Small intestine (tissue), 16 donors: ENCODE measurements at places on chromosomes 4 and X.
A peak's percentile ranks its signal among the peaks of the same experiment; 100 is the strongest.

DNA sequence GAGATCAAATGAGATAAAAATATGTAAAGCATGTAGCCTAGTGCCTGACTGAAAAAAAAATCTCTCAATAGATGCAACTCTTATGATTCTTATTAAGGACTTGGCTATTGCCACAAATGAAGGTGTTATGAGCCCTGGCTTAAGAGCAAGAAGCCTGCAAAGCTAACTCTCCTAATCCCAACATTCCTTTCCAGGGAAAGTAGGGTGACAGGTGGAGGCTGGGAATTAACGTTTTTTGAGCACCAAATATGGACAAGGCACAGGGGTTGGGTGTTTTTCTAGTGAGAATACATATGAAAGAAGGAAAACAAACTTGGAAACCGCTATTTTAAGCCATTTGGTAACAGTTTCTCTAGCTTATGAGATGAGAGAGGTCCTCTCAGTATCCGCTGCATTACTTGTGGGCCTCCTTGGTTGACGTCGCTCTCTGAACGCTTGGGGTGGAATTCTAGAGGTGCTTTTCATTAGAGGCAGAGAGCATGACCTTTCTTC, 2.4 kb downstream of the RHOH start:
- no peak for DNase-seq

- DNase-seq: no peak
Measured at GRCh38 chrX:51804741-51805140, 61.5 kb downstream of the GSPT2 start.

DNA sequence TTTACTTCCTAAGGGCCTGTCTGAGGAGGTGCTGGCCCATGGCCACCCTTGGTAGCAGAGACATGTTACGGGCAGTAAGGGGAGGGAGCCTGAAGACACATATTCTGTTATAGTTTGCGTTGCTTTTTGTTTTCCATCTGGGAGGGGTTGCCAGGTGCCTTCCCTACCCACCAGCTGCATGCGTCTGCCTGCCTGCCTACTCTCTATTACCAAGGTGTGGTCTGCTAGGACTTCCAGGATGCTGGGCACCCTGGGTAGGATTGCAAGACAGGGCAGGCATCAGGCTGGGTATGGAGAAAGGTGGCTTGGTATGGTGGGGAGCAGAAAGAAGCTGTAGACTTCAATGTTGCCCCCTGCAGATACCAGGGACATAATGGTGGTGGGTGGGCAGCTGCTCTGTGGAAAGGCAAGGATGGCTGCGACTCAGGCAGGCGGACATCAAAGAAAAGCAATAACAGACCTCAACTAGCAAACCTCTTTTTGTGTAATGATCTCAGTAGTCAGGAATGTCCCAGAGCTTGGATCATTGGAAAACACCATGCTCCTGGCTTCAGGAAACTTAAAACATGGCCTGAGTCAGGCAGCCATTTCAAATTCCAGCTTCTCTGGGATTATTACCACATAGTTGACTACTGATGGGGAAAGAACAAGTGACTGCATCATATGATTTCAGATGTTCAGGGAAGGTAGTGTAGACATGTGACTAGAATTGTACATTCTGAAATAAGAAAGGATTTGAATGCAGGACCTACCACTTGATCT, 67.8 kb downstream of the HOPX start:
- no peak for DNase-seq

GRCh38 chr4:70945452-70946055, 43.4 kb downstream of the MOB1B start:
- DNase-seq: no peak

GRCh38 chr4:153655928-153656327, 28.2 kb upstream of the TLR2 start:
- DNase-seq: no peak

DNA sequence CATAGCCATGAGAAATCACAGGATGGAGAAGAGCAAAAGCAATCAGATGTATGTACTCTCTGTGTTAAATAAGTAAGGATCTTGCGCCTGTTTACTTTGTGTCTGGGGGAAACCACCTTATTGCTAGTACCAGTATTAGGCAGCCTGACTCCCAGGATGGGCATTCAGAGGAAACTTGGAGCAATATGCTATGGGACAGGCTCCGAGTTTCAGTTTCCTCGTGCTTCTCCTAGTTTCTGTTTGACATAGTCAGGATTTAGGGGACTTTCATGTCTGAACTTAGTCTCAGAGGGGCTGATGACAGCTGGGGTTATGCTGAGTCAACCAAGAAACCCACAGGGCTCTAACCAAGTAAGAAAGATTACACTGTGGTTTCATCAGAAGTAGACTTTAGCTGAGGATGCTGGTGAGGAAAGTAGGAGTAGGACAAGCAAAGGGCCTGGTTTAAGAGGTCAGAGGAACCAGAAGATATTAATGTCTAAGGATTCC, 13.5 kb downstream of the NSUN7 start:
- DNase-seq: peak; percentile 3

DNA sequence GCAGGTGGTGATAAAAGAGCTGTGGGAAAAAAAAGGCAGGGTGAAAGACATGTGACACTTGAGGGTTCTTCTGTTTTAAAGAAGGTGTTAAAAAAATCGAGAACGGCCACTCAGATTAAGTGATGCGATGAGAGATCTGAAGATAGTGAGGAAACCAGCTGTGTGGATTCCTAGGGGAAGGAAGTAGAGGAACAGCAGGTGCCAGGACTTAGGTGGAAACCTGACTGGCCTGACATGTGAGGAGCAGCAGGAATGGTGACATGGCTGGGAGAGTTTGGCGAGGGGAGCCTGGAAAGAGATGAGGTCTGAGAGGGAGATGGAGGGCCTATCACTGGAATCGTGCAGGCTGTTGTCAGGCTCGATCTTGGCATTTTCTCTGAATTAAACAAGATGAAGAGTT, 55.5 kb downstream of the BMPR1B start:
- no peak for DNase-seq

- no peak for DNase-seq
Measured at GRCh38 chr4:71709961-71710360, 73.9 kb downstream of the GC start.

DNA sequence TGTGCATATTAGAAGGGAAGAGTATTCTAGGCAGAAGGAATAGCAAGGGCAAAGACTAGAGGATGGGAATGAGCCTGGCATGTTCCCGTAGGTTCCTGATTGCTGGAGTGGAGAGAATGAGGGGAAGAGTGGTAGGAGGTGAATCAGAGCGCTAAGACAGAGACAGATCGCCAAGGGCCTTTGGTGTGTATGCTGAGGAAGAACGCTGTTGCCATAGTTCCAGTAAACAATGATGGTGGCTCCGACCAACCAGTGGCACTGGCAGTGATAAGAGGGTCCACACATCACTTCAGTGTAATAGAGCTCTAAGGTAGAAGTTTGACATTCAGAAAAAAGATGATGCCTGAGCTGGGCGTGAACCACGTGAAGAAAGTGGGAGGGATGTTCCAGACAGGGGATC, 966 bp downstream of the TBC1D25 start:
- no peak for DNase-seq

DNA sequence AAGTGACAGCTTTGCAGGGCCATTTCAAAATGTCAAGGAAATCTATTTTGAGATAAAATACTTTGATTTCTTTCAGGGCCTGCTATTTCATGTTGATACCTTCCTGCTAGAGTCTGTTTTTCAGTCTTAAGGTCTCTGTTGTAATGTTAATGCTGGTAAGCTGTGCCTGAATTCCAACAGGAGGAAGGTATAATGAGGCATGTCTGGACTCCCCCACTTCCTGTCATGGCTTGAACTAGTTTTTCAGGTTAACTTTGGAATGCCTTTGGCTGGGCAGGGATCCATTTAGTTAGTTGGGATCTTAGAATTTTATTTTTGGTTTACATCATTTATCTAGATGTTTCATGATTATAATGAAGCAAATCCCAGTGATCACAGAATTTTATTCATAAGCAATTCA, 279.0 kb downstream of the CFAP47 start:
- DNase-seq: no peak

- DNase-seq: no peak
Measured at GRCh38 chr4:3440979-3441500, 728 bp upstream of the HGFAC start.

DNA sequence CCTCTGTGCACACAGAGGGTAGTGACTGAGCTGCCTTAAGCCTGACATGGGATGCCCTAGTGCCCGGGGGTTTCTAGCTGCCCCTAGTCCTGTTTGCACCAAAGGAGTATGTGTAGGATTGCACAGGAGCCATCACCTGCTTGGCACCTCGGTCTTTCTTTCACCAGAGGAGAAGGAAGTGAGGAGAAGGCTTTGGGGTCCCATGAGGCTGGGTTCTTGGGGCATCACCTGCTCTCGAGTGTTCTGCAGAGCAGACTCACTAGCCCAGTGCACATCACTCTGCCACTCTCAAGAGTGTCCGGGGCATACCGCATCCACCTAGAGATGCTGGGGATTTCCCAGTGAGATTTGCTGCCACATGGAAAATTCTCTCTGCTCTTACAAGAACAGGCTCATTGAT, 40.5 kb upstream of the GPR78 start:
- DNase-seq: no peak

DNA sequence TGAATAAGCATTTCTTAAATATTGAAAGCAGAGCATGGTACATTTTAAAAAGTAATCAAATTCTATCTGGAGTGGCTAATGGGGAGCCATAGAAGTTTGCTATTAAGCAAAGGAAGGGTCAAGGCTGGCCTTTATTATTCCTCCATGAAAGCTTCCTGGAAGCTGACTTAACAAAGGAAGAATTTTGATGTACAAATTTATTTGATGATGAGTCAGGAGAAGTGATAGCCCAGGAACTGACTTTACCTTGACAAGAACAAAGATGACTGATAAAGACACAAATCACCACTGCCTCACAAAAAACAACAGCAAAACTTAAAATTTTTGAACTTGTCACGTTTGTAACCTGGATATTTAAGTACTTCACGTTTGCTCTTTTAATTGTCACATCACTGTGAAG, 872.1 kb downstream of the PCDH7 start:
- no peak for DNase-seq

DNA sequence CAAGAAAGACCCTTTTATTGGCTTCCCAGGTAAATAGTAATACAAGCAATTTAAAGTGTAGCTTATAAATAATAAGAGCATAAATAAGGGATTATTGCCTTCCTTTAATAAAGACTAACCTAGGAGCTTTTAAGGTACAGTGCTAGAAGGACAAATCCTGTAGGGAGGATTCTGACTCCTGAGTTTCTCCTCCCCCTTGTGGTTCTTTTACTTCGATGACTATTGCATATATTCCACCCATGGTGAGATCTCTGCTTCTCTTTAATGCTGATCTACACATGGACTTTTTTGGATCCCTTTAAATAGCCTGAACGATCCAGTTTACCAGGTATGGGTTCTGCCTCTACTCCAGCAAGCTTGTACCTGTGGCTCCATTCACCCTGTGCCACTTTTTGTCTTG, 2.5 kb downstream of the GALNT7 start:
- peak; percentile 42 for DNase-seq

GRCh38 chrX:57119416-57119815, 1.9 kb downstream of the SPIN2B start:
- DNase-seq: no peak

GRCh38 chr4:67604749-67605148, 46.2 kb downstream of the STAP1 start:
- DNase-seq: no peak

DNA sequence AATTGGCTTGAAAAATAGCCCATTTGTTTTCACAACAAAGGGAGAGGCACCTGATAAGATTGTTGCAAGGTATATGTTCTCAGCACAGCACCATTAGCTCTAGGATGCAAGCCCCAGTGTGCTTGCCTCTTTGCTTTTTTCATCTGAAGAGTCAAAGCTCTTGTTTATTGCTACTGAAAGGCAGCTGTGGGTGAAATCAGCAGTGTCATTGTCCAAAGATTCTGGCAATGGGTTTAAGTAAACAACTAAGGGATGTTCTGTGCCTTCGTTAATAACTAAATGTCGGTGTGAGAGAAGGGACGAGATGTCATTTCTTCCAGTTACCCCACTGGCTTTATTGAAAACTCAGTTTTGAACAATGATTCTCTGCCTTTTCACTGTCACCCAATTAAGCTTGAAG, 567.7 kb downstream of the KCNIP4 start:
- no peak for DNase-seq

GRCh38 chr4:150178161-150178560, 99.9 kb downstream of the DCLK2 start:
- no peak for DNase-seq

GRCh38 chrX:40485973-40486372, 94.8 kb upstream of the ATP6AP2 start:
- no peak for DNase-seq

GRCh38 chrX:53594354-53594753, 92.2 kb downstream of the HUWE1 start:
- DNase-seq: no peak

GRCh38 chr4:8044699-8045098, 105.0 kb upstream of the AFAP1 start:
- peak; percentile 30 for DNase-seq

DNA sequence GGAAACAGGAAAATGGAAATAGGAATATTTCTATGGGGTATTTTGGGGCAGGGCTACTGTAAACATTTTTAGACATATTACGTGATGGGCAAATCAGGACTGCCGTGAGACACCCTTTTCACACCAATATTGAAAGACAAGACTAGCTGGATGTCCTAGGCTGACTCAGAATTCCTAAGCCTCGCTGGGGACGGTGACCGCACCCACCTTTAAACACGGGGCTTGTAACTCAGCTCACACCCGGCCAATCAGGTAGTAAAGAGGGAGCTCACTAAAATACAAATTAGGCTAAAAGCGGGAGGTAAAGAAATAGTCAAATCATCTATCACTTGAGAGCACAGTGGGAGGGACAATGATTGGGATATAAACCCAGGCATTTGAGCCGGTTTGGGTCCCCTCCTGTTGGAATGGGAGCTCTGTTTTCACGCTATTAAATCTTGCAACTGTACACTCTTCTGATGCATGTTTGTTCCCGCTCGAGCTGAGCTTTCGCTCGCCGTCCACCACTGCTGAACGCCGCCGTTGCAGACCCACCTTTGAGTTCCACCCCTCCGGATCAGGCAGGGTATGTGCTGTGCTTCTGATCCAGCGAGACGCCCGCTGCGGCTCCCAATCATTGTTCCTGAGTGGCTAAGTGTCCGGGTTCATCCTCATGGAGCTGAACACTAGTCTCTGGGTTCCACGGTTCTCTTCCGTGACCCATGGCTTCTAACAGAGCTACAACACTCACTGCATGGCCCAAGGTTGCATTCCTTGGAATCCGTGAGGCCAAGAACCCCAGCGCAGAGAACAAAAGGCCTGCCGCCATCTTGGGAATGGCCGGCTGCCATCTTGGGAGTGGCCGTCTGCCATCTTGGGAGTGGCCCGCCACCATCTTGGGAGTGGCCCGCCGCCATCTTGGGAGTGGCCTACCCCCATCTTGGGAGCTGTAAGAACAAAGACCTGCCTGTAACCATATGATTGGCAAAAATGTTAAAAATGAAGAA, 152.6 kb downstream of the CRLF2 start:
- no peak for DNase-seq

DNA sequence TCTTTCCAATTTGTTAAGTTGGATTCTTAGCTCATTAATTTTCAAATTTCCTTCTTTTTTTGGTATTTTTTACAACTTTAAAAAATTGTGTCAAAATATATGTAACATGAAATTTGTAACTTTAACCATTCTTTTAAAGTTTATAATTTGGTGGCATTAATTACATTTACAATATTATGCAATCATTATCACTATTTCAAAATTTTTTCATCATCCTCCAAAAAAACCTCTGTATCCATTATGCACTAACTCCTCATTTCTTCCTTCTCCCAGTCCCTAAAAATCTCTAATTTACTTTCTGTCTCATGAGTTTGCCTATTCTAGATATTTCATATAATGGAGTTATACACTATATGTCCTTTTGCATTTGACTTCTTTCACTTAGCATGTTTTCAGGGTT, 4.7 kb upstream of the FAM47E start:
- no peak for DNase-seq
